ENCODE measurements at places on chromosomes 4 and X. TPM values are rescaled to one million over a fixed set of nuclear protein-coding genes. Genes with fewer than 3 reads are reported as not detected.

GRCh38 chrX:104668550-104668949 lies 102.6 kb downstream of the IL1RAPL2 start:
- DNase-seq: no peak

Gene DMRTC1B
- not detected for total RNA-seq

Gene PRSS12
- total RNA-seq: not detected

GRCh38 chr4:172786039-172786792 lies 382.4 kb upstream of the GALNT7 start:
- no peak for DNase-seq

DNA sequence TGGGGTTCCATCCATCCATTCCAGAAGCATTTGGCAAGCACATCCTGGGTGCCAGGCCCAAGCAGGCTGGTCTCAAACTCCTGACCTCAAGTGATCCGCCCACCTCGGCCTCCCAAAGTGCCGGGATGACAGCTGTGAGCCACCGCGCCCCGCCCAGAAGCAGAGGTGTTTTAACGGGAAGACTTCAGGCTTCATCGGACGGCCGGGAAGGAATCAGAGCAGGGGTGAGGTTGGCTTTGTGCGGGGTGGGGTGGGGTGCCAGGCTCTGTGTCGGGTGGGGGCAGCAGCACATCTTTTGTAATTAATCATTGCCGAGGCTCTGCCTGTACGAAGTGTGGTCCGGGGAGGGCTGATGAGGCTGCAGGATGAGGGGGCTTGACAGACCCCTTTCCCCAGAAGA lies 5.1 kb upstream of the SLC25A6 start:
- DNase-seq: no peak

GRCh38 chr4:139670775-139671174 lies 5.2 kb downstream of the MGST2 start:
- DNase-seq: no peak

GRCh38 chr4:70533211-70533610 lies 14.8 kb downstream of the AMTN start:
- DNase-seq: no peak

Gene FRG2
- total RNA-seq: not detected

DNA sequence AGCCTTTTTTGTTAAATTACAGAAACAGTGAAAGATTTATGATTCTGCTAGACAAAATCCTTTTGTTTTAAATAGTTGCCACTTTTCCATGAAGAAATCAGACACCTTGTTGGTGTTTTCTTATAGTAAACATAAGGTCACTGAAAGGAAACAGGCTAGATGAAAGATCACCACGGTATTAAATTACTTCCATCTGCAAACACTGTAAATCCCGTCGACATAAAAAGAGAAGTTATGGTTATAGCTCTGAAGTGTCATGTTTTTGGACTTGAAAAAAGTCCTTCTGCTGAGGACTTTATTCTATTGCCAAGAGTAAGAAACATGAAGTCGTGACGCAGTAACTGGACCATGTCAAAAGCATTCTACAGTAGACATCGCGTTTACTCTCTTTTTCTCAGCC lies 567.6 kb upstream of the SLIT2 start:
- no peak for DNase-seq

Gene SPANXN4
- not detected for total RNA-seq

DNA sequence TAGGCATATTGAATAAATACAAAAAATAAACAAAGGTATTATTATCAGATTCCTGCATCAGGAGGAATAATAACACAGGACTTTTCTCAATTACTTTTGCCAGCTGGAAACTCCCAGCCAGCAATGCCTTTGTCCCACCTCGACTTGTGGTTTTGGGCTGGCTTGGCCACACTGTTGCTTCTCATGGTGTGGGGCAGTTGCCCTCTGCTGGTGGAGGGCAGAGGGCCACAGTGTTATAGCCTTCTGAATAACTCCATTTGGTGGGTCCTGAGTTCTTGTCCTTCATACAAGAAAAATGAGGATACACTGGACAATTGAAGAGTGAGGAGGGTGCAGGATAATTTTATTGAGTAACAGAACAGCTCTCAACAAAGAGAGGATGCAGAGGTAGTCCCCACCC lies 1206.0 kb upstream of the ADGRL3 start:
- DNase-seq: no peak

DNA sequence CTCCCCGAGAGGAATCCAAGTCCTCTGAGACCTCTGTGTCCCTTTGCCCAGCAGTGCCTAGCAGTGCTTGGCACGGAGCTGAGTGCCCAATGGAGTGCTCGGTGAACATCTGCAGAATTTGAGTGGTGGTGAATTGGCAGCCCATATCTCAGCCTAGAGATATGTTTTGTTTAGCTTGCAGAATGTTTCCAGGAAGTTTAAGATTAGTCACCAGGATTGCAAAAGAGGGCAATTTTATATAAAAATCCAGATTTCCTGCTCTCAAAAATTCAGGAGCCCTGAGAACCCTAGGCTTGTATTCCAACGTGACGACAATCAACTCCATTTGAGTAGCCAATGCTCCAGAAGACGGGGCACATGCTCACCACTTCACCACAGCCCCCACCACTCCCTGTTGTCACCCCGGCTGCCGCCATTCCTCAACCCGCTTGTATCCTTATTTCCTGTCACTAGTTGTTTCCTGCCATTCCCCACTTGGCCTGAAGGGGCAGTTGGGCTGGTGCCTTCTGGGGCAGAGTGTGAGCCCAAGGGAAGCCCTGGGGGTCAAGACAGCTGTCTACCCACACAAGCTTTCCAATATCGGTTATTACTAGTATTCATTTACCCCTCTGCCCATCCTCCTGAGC lies 116.9 kb downstream of the EFNB1 start:
- DNase-seq: no peak

DNA sequence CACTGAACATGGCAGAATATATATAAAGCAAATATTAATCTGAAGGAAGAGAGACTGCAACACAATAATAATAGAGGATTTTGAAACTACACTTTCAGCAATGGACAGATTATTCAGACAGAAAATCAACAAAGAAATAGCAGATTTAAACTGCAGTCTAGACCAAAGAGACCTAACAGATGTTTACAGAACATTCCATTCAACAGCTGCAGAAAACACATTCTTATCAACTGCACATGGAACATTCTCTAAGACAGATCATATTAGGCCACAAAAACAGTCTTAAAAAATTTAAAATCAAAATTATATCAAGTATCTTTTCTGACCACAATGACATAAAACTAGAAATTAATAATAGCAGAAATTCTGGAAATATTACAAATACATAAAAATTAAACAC lies 27.1 kb downstream of the CENPE start:
- no peak for DNase-seq

Gene RBM10
- total RNA-seq: 19.9 TPM

DNA sequence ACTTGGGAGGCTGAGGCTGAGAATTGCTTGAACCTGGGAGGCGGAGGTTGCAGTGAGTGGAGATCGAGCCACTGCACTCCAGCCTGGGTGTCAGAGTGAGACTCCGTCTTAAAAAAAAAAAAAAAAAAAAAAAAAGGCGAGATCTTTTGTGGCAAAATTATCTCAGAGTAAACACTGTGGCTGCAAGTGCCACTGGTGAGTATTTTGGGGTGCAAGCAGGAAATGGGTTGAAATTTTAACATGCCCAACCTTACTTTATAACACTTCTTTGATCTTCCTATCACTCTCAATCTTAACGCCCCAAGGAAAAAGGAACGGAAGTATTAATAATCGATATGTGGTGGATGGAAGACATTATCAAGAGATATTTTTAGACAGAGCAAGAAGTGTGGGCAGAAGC lies 32.1 kb downstream of the SLC34A2 start:
- no peak for DNase-seq

Gene GPR82
- not detected for total RNA-seq

Gene TCEANC
- total RNA-seq: 2.9 TPM

Gene S100P
- total RNA-seq: not detected

- no peak for DNase-seq
Measured at GRCh38 chr4:2497931-2498330, 29.0 kb downstream of the RNF4 start.

GRCh38 chr4:80613470-80613869 lies 277.9 kb downstream of the CFAP299 start:
- DNase-seq: no peak

DNA sequence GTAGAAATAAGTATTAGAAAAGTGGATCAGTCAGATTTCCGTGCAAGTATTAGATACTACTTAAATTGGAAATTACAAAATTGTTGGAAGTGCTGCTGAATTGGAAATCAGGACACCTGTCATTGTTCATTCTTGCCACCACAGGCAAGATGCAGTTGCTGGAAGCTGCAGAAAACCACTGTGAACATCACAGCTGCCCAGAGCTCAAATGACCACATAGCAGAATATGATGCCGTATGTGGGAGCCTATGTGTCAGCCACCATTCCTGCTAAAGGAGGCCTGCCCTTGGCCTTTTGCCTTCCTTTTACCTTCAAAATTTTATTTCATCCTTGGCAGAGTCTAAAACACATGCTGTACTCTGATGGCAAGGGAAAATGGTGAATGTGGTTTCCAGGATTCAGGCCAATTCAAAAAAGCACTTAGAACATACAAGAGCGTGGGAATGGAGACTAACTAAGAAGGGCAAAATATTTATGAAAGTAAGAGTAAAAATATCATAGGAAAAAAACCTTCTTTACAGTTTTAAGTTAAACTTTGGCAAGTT lies 1005.5 kb upstream of the GRID2 start:
- no peak for DNase-seq

DNA sequence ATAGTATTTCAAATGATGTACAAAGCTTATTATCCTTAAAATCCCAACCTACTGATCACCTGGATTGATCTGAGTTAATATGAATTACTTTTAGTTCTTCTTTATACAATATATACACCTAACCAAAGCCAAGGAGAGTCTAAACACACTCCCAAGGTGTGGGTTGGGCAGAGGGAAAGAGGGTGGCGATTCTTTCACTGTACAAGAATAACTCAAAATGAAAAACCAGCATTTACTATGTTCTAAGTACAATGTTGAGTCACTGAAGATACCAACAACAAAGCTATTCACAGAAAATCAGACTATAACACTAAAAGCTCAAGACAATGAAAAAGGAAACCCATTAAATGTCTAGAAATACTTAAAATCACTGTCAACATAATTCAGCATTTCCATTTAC lies 46.6 kb downstream of the ANKRD17 start:
- DNase-seq: no peak

GRCh38 chrX:38595801-38596200 lies 34.5 kb downstream of the TSPAN7 start:
- DNase-seq: no peak

Gene PPP2R2C
- 0.56 TPM for total RNA-seq

Gene KLHL15
- total RNA-seq: 8.8 TPM

Gene PLXNB3
- 0.10 TPM for total RNA-seq

Gene RHOXF2B
- not detected for total RNA-seq

- DNase-seq: no peak
Measured at GRCh38 chr4:129233691-129234090, 137.7 kb downstream of the C4orf33 start.

GRCh38 chrX:21929209-21929608 lies 11.3 kb upstream of the SMS start:
- DNase-seq: no peak

Gene STK32B
- 0.68 TPM for total RNA-seq

GRCh38 chrX:23811656-23812055 lies 28.7 kb downstream of the SAT1 start:
- no peak for DNase-seq

Gene MAGEB6
- not detected for total RNA-seq

- no peak for DNase-seq
Measured at GRCh38 chrX:70322784-70323183, 32.9 kb downstream of the KIF4A start.

DNA sequence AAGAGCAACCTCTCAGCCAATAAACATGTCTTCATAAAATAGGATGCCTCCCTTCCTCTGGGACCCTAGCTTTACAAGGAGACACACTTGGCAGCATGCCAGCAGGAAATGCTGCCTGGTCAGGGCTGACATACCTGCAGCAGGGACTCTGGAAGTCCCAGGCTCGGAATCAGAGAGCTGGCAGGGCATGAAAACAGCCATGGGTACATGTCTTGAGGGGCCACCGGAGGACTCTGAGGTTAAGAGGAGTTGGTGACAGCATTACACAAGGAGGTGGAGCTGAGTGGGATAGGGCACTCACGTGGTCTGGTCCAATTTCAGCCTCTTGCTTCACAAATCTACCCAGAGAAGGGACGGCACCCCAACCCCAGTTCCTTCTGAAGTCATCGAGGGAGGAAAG lies 15.7 kb downstream of the MSX1 start:
- DNase-seq: no peak

DNA sequence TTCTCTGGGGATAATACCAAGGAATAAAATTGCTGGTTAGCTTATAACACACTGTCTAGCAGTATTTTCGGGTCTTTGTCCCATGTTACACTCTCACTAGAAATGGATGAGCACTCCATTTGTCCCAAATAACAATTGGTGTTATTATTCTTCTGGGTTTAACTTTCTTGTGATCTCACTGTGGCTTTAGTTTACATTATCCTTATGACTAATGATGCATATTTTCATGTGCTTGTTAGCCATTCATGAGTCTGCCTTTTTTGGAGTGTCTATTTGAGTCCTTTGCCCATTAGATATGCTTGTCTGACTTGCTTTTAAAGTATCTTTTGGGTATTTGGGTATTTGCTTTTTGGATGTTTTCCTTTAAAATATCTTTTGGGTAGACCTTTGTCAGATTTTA lies 372.9 kb upstream of the TENM3 start:
- DNase-seq: no peak

Gene PPP4R3C
- not detected for total RNA-seq

GRCh38 chrX:22163326-22163725 lies 109.4 kb upstream of the CBLL2 start:
- no peak for DNase-seq

Gene OPN1LW
- not detected for total RNA-seq

DNA sequence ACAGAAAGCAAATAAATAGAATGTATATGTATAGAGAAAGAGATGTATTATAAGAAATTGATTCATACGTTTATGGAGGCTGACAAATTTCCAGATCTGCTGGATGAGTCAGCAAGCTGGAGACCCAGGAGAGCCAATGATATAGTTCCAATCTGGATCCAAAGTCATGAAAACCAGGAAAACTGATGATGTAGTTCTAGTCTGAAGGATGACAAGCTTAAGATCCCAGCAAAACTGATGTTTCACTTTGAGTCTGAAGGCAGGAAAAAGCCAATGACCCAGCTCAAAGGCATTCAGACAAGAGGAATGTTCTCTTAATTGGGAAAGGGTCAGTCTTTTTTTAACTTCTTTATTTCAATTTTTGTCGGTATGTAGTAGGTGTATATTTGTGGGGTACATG lies 102.6 kb downstream of the LHFPL1 start:
- DNase-seq: no peak

DNA sequence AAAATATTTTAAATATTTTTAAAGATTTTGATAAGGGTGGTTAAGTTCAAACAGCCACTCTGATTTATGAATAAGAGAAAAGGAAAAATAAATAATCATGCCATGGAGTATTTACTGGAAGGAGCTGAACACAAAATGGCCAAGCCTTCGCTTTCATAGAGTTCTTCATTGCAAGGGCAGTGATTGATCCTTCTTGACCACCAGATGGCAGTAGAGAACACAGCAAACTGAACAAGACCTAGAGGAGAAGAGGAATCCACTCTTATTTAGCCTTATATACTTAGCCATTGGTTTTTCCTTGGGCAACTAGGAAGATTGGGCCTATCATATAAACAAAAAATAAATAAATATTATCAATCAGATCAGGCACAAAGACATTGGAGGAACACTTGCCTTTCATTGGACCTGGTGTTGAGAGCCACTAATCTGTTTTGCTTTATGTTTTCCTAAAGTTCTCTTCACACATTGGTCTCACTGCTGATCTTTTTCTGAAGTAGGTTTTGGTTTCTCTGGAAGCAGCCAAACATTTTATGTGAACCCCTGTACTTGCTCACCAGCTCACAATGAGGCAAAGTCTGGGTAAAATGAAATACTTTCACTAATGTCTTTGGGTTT lies 58.1 kb upstream of the PARM1 start:
- no peak for DNase-seq
